Psoas muscle (tissue), 8 donors: ENCODE measurements at places on chromosomes 6 and 20. TPM values are rescaled to one million over a fixed set of nuclear protein-coding genes. Genes with fewer than 3 reads are reported as not detected.

GRCh38 chr6:36926708-36927513 lies 27.6 kb upstream of the PI16 start:
- DNase-seq = no peak

IMPG1 gene
- polyA plus RNA-seq = not detected

DNA sequence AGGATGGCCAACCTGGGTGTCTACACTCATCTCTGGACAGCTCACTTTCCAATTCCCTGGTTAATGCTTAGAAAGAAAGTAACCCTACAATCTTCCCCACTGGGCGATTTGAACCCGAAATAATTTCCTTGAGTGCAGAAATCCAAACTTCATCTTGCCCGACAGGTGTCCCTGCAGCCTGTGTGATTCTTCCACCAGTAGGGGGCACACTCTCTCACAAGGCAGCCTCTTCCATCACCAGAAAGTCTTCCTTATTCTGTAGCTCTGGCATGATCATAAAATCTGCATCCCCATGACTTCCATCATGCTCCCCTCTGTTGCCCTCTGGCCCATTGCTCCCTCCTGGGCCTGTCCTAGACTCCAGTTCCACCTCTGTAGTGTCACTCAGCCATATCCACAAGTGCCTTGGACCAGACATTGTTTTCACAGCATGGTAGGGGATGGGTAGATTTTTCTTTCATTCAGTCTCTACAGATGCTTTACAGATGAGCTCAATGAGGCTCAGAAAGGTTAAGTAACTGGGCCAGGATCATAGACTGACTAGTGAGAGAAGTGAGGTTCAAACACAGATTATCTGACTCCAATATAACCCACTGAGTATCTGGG lies 170.4 kb upstream of the SPTLC3 start:
- DNase-seq = no peak

- no peak for DNase-seq
Measured at GRCh38 chr20:51697096-51697826, 70.9 kb downstream of the ATP9A start.

- DNase-seq = no peak
Measured at GRCh38 chr6:43827898-43828297, 57.9 kb downstream of the VEGFA start.

- DNase-seq = no peak
Measured at GRCh38 chr6:45493761-45494160, 116.0 kb upstream of the SUPT3H start.

RIPK1 gene
- polyA plus RNA-seq = 5.6 TPM
